ENCODE measurements at places on chromosomes 12 and 14.

DNA sequence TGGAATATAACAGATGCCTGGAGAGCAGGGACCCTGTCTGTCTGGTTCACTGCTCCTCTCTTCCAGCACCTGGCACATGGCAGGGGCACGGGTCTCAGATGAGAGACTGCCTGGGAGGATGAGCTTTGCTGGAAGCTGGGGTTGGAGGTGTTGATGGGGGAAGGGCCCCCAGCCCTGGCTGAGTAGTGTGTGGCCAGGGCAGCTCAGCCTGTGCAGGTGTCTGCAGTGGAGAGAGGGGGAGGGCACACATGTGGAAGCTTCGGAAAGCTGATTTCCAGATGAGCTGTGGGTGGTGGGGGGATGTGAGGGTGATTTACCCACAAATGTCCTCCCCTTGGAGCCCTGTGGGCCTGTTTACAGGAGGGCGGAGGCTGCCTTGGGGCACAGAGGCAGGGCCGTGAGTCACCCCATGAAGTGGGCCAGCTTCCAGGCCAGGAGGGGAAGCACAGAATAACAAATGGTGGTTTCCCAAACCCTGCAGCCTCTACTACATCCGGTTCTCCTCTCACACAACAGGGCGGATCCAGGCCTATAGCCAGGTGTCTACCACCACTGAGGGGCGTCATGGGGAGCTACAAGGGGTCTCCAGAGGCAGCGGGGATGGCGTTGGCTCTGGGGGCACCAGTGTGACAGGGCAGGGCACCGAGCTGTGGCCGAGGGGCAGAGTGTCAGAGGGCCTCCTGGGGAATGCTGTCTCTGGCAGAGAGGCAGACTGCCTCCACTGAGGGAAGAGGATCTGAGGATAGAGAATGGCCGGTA lies 11.0 kb downstream of the KRT7 start:
- DNase-seq: peak; percentile 39

DNA sequence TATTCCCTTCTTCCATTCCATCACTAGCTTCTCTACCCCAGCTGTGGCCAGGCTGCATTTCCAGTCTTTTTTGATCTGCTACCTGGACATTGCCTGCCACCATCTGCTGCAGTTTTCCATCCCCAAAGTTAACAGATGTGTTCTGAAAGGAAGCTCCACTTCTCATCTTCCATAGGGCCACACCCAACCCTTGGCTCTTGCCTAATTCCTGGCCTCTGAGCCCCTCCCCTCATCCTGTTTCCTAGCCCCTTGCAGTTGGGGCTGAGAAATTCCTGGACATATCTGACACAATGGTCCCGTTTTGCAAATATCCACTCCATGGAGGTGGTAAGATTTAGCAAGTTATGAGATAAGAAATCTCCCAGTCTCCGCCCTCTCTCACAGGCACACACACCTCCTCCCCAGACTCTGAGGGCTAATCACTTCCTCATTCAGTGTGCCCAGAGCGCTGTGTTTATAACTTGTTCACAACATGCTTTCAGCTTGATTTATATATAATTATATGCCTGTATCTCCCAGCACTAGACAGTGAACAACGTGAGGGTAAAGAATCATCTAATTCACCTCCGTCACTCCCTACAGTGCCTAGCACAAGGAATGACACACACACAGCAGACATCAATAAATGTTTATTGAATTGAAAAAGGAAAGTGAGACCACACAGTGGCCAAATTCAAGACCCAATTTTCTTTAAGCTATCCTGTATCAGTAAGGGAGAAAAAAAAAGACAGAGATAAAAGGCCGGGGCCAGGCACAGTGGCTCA lies 13.4 kb downstream of the SMUG1 start:
- DNase-seq: no peak

DNA sequence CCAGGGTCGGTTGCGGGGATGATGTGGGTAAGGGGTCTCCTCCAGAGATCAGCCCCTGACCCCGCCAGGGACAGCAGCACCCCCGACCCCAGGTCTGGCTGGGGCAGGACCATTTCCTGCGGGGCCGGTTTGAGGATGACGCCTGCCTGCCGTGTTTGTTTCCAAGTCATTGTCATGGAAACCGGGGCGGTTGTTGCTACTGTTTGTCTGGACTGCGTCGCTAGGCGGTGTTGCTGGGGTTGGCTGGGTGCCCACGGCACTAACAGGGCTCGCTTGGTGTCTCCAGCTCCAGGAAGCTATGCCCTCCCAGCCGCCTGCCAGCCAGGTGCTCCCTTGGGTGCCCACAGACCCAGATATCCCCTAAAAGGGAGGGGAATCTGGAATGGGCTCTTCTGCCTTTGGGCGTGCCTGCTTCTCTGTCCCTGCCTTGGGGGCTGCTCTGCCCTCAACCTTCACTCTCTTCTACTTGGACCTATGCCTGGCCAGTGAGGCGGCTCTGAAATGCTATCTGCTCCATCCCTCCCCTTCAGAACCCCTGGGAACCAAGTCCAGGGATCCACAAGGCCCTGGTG lies 4.7 kb upstream of the CRIP1 start:
- peak; percentile 85 for DNase-seq

GRCh38 chr12:38158428-38159091 lies 158.0 kb upstream of the ALG10B start:
- DNase-seq: no peak

GRCh38 chr14:90593254-90594040 lies 196.6 kb downstream of the CALM1 start:
- DNase-seq: no peak

- peak; percentile 19 for DNase-seq
Observed at GRCh38 chr14:78022059-78022458, 148.1 kb upstream of the NRXN3 start.

GRCh38 chr12:50639721-50640120 lies 124.2 kb upstream of the ATF1 start:
- DNase-seq: no peak

DNA sequence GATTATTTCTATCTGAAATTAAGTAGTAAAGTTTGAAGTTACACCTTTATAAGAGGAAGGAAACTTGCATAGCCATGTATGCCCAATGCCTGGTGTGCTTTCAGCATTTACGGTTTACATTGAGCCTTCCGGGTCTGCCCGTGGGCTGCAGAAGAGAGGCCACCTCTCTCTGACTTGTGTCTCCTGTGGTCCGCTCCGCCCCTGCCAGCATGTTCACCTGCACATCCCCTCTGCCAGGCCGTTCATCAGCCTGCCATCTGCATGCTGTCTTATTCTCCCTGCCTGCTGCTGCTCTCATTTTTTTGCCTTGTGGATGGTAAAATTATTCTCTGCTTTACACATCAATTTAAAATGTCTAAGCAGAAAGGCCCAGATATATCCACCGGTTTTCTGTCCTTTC lies 41.5 kb upstream of the DYNC1H1 start:
- DNase-seq: no peak

- no peak for DNase-seq
Observed at GRCh38 chr12:14072987-14073386, 91.6 kb upstream of the GRIN2B start.

GRCh38 chr14:67806246-67806645 lies 10.1 kb downstream of the ZFYVE26 start:
- DNase-seq: no peak

DNA sequence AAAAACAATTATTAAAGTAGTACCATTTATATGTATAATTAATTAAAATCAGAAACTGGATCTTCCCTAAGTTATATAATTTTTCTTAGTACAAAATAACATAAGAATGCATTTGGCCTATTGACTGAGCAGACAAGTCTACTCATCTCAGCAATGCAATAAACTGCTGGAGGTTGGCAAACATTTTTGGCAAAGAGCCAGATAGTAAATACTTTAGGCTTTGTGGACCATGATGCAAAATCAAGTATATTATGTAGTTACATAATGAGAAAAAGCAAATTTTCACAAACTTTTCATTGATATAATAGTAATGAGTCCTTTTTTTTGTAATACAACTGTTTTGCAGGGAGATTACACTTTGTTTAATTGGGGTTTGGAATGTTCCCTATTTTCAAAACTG lies 30.9 kb downstream of the ERGIC2 start:
- DNase-seq: peak; percentile 56

- DNase-seq: no peak
Observed at GRCh38 chr12:120909633-120910298, 5.6 kb upstream of the SPPL3 start.

DNA sequence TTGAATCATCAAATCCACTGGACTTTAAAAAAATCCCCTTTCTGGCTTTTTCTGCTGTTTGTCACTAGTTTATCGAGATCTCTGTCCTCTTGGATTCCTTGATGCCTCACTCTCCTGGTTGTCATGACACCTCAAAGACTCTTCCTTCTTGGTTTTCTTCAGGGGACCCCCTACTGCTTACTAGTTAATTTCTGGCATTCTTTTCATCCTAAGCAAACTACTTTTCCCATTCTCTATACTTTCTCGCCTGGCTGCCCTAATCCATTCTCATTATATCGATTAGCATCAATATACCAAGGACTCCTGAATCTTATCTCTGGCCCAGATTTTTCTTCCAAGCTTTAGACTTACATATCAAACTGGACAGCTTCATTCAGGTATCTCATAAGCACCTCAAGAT lies 98.6 kb downstream of the NEDD1 start:
- no peak for DNase-seq

DNA sequence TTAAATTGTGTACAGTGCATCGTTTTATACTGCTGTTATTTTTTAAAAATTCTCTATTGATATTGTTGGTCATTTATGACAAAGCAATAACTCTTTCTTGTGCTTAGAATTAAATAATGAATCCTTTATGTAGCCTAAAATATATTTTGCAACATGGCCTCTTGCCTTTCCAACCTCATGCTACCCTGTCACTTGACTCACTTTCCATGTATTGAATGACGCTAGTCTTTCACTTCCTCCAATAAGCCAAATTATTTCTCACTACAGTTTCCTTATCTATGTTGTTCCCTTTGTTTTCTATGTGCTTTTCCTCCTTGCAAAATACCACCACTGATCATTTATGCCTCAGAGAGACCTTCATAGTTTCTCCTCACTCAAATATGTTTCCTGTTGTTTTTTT lies 16.3 kb upstream of the EPYC start:
- DNase-seq: no peak

DNA sequence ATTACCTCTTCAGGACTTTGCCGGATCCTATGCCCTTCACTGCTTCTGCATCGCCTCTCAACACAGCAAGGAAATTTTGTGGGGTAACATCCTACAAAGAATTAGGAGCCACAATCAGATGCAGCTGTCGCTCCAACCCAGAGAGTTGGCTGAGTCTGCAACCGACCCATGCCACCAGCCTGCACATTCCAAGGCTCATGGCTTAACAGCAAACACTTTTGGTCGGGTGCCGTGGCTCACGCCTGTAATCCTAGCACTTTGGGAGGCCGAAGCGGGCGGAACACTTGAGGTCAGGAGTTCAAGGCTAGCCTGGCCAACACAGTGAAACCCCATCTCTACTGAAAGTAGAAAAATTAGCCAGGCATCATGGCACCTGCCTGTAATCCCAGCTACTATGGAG lies 32.3 kb downstream of the LGMN start:
- DNase-seq: no peak

- DNase-seq: no peak
Observed at GRCh38 chr12:98868538-98868937, 223.4 kb downstream of the APAF1 start.

DNA sequence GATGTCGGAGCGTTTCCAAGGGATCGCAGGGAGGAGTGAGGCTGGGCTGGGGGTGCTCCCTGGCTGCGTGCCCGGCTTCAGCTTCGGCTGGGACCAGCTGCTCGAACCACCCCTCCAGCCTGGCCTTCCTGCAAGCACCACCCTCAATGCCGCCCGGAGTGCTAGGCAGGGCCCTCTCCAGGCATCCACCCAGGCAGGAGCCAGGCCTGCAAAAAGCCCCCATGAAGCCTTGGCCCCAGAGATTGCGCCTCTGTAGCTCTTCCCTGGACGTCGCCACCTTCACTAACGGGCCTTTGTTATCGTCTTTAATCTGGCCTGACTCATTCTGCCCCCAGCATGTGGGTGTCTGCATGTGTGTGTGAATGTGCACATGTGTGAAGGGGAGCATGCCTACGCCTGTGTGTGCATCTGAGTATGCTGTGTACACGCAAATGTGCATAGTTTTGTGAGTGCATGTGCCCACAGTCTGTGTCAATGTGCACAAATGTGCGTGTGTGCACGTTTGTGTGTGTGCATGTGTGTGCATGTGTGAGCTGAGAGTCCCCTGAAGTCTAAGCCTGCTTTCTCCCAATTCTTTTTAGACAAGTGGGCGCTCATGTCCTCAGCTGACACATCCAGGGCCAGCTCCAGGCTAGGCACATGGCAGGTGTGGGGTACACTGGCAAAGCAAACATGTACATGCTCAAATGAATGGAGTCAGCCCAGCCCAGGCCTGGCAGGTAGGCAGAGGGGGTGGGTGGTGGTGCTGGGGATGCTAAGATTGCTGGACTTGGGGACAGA lies 195.4 kb upstream of the C14orf180 start:
- DNase-seq: peak; percentile 76

DNA sequence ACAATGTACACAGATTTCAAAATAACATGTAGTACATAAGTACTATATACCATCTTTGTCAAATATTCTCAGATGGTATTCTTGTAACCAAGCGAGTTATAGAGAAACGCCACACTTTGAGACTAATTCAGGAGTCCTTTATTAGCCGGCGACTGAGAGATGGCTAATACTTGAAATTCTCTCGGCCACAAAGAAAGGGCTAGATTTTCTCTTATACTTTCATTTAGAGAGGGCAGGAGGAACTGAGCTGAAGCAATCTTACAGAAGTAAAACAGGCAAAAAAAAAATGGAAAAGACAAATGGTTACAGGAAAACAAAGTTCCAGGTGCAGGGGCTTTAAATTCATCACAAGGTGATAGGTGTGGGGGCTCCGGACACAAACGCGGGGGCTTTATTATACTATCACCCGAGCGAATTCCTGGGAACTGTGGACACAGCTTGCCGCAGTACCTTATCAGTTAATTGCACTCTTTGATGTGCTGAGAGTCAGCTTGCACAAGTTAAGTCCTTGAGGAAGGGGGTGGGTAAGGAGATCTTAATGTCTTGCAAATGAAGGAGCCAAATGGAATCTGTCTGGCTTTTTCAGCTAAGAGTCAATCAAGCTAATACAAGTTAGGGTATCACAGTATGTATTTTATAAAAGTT lies 382.3 kb downstream of the KCNH5 start:
- no peak for DNase-seq

DNA sequence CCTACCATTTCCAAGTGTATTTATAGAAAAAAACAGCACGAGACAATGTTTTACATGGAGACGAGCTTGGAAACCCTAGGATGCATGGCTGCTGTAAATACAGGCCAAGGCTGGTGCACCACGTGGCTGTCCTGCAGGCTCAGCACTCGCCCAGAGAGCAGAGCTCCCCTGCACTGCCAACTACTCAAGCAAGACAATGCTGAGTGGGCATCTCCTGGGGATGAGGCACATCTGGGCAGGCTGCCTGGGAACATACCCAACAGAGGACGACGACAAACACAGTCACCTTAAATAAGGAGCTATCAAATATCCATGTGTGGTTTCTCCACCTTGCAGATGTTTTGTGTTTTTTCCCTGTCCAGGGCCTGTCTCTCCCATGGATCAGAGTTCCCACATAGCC lies 128.3 kb upstream of the PRMT8 start:
- no peak for DNase-seq

- no peak for DNase-seq
Observed at GRCh38 chr14:37045340-37046061, 126.9 kb downstream of the SLC25A21 start.

Data from NCI-H446 treated with DMSO at 0.1 percent for 48 hours (cell line).